ENCODE measurements at places on chromosomes 7 and 10. TPM values are rescaled to one million over a fixed set of nuclear protein-coding genes. Genes with fewer than 3 reads are reported as not detected.

The TMEM270 gene
- total RNA-seq = not detected

The IDI2 gene
- total RNA-seq = not detected

The ETV1 gene
- total RNA-seq = 0.31 TPM

The MINDY4 gene
- total RNA-seq = 1.3 TPM

The SPDYE9 gene
- total RNA-seq = not detected

- H3K27me3 ChIP-seq = no peaks in the 10 kb centered on the region
- DNase-seq = no peak
- H3K27ac ChIP-seq = no peak overlapping the region
- H3K4me3 ChIP-seq = no peak overlapping the region
- no peaks in the 10 kb centered on the region for H3K4me1 ChIP-seq
- no peaks in the 10 kb centered on the region for H3K36me3 ChIP-seq
Observed at GRCh38 chr10:52056291-52056690, 257.8 kb upstream of the DKK1 start.

DNA sequence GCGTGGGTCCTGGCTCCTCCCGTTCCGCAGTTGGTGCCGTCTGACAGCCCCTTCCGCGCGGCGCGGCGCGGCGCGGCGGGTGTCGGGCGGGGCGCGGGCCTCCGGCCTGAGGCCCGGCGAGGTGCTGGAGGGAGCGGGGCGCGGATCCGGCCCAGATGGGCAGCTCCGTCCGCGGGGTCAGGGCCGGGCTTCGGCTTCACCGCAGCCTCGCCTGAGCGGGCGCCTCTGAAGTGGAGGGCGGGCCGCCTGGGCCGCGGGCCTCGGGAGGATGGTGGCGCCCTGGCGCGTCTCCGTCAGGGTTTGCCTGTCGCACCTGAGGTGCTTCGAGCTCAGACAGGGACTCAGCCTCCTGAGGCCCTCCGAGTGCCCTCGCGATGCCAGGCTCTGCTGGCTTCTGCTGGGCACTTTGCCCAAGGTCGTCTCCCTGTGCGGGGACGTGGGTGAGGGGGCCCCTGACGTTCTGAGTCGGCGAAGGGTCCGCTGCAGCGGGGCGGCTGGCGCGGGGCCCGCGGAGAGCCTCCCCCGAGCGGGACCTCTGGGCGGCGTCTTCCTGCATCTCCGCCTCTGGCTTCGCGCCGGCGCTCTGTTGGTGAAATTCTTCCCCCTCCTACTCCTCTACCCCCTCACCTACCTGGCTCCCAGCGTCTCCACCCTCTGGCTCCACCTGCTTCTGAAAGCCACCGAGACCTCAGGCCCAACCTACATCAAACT lies 473 bp downstream of the ADCK2 start:
- H3K4me3 ChIP-seq = peak overlapping the region; percentile 85
- H3K36me3 ChIP-seq = peaks cover 11% of the 10 kb centered on the region
- peaks cover 3% of the 10 kb centered on the region for H3K27me3 ChIP-seq
- peaks cover 42% of the 10 kb centered on the region for H3K4me1 ChIP-seq
- peak overlapping the region; percentile 87 for H3K27ac ChIP-seq

DNA sequence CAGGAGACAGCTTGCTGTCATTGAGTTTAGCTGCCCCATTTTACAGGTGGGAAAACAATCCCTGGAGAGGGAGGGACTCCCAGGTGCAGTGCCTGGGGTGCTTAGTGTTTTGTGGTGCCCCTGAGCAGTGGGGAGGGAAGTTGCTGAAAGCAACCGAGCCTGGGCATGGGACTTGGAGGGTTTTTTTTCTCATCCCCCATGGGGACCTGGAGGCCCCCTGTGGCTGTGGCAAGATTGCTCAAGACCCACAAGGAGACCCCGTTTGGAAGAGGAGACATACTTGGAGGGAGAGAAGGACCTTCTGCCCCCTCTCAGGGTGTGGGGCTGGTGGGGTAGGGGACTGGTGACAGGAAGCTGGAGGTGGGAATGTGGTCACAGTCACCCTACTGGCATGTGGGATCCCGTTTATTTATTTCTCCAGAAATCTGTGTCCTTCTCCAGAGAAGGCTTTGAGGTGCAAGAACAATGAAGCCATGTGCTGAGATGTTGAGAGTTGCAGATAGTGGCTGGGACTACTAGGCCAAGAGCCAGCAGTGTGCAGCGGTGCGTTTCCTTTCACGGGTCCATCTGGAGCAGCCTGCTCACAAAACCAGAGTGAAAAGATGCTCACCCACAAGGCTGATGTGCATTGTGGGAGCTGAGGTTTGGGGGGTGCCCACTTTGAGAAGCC lies 21.5 kb downstream of the ZMIZ1 start:
- no peak overlapping the region for H3K27ac ChIP-seq
- H3K27me3 ChIP-seq = no peaks in the 10 kb centered on the region
- H3K4me3 ChIP-seq = no peak overlapping the region
- no peaks in the 10 kb centered on the region for H3K36me3 ChIP-seq

- H3K27me3 ChIP-seq = no peaks in the 10 kb centered on the region
- peaks cover 2% of the 10 kb centered on the region for H3K36me3 ChIP-seq
Observed at GRCh38 chr10:110612087-110612486, 32.0 kb upstream of the RBM20 start.

GRCh38 chr10:124691421-124692099 lies 52.6 kb downstream of the FAM53B start:
- H3K4me1 ChIP-seq = peaks cover 67% of the 10 kb centered on the region
- no peaks in the 10 kb centered on the region for H3K27me3 ChIP-seq
- no peak overlapping the region for H3K27ac ChIP-seq
- no peak for DNase-seq
- peaks cover 62% of the 10 kb centered on the region for H3K36me3 ChIP-seq

GRCh38 chr7:128447941-128448564 lies 7.6 kb upstream of the HILPDA start:
- no peak overlapping the region for H3K4me3 ChIP-seq
- no peak for DNase-seq
- no peak overlapping the region for H3K27ac ChIP-seq
- H3K27me3 ChIP-seq = peaks cover 9% of the 10 kb centered on the region

DNA sequence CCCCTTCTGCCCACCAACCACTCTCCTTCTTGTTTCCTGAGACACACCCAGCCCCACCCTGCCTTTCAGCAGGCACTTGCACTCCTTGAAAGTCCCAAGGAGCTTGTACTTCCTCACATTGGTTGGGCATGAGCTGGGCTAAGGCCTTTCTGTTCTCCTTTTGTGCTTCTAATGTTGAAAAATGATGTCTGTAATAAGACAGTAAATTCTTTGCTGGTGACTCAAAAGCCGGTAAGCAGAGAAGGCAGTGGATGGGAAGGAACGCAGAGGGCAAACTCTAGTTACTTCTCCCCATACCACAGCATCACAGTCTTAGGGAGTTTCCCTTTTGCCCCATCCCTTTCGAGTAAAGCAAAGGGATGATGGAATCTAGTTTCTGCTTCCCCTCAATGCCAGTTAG lies 185.6 kb downstream of the PLXNA4 start:
- no peak for DNase-seq
- peaks cover 6% of the 10 kb centered on the region for H3K36me3 ChIP-seq
- peaks cover 23% of the 10 kb centered on the region for H3K27me3 ChIP-seq
- no peak overlapping the region for H3K4me3 ChIP-seq
- peaks cover 28% of the 10 kb centered on the region for H3K4me1 ChIP-seq

DNA sequence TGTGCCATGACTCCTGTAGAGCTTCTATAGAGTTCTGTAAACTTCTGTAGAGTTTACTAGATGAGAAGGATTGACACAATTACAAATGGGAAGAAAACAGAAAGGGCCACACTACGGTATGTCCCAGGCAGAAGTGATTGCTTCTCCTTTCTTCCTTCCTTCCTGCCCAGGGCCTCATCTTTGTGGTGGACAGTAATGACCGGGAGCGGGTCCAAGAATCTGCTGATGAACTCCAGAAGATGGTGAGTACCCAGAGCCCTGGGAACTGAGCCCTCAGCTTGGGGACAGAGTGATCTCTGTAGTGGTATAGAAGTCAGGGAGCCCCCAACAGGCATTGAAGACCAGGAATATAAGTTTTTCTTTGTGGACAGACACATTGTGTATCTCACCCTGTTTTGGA lies 1.7 kb downstream of the ARF5 start:
- DNase-seq = no peak
- H3K36me3 ChIP-seq = peaks cover 22% of the 10 kb centered on the region
- peak overlapping the region; percentile 60 for H3K27ac ChIP-seq
- H3K4me3 ChIP-seq = peak overlapping the region; percentile 85
- H3K27me3 ChIP-seq = no peaks in the 10 kb centered on the region
- H3K4me1 ChIP-seq = peaks cover 22% of the 10 kb centered on the region

GRCh38 chr7:70785427-70785826 lies 346.5 kb upstream of the GALNT17 start:
- H3K4me3 ChIP-seq = no peak overlapping the region
- no peak overlapping the region for H3K27ac ChIP-seq
- H3K27me3 ChIP-seq = no peaks in the 10 kb centered on the region
- H3K36me3 ChIP-seq = peaks cover 26% of the 10 kb centered on the region
- H3K4me1 ChIP-seq = no peaks in the 10 kb centered on the region

DNA sequence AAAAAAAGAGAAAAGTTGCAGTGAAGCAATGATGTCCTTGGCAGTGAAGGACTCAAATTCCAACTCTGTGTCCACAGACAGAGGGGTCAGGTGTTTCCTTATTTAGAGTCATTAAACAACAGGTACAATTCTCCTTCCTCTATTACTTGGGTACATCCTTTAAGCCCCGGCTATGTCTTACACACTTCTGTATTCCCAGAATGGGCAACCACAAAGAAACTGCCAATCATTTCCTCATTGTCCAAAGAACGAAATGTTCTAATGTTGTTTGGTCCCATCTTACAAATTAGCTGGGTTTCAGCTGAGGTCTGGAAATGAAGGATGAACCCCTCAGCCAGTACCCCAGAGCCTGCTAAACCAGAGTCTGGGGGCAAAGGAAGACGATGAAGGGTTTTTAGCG lies 59.5 kb downstream of the GRB10 start:
- H3K4me1 ChIP-seq = peaks cover 20% of the 10 kb centered on the region
- H3K27ac ChIP-seq = no peak overlapping the region
- DNase-seq = no peak
- H3K36me3 ChIP-seq = no peaks in the 10 kb centered on the region
- no peak overlapping the region for H3K4me3 ChIP-seq

DNA sequence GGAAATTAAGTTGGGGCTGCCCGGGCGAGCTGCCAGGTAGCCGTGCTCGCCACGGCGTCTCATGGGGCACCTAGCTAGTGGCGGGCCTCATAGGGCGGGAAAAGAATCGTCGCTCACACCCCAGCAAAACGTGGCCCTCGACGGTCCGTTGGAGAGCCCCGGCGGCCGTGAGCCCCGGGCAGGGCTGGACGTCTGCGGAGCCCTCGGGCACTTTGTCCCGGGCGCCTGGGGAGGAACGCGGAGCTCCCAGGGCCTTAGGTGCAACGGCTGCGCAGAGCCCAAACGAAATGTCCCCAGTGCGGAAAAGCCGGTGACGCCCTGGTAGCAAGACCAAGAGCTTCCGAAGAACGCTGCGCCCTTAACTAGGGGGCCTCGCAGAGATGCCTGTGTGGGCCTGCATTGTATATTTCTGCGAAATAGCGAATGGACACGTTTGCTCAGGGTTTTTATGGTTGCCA lies 866 bp upstream of the SFMBT2 start:
- H3K4me1 ChIP-seq = peaks cover 46% of the 10 kb centered on the region
- peak overlapping the region; percentile 98 for H3K27ac ChIP-seq
- peaks cover 16% of the 10 kb centered on the region for H3K27me3 ChIP-seq
- peak overlapping the region; percentile 98 for H3K4me3 ChIP-seq
- peaks cover 29% of the 10 kb centered on the region for H3K36me3 ChIP-seq

DNA sequence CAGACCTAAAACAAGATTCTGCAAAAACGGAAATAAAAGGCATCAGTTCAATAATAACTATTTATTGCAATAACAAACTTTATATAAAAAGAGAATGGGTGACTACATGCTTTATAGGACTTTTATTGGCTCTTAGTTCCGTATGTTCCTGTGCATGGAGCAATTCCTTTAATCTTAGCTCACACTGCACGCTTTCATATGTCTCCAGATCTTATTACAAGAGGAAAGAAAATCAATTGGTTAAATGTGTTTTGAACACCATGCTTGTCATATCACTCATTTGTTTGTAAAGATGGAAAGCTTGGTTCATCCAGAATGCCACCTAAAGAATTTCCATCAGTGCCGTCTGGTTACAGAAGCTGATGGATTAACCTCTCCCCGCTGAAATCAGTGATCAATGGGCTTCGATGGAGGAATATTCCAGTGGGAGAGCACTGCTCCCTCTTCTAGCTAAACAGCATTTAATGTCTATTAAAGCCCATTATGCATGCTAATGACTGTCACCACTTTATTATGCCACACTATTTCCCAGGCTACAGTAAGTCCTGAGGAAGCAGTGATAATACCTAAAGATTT lies 210.3 kb downstream of the GLI3 start:
- no peaks in the 10 kb centered on the region for H3K27me3 ChIP-seq
- H3K36me3 ChIP-seq = no peaks in the 10 kb centered on the region
- H3K4me3 ChIP-seq = no peak overlapping the region
- H3K27ac ChIP-seq = no peak overlapping the region

GRCh38 chr7:157668884-157669767 lies 332.3 kb downstream of the DNAJB6 start:
- no peak for DNase-seq
- H3K36me3 ChIP-seq = no peaks in the 10 kb centered on the region
- H3K27ac ChIP-seq = no peak overlapping the region
- peaks cover 14% of the 10 kb centered on the region for H3K4me1 ChIP-seq

DNA sequence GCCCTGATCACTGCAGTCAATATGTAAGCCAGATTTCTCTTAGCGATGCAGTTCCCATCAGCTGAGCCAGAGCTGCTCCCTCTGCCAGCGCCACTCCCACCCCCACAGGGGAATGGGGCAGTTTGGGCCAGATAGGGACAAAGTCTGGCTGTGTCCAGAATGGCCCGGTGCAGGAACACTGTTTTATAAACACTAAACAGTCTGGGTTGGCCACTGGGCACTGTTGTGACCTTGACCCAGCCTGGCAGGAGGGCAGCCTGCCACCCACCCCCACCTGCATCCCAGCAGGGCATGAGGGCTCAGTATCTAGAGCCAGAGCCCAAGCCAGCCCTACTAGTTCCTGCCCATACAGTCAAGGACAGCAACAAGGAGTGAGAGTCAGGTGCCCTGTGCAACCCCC lies 1.3 kb downstream of the OGDHL start:
- peaks cover 13% of the 10 kb centered on the region for H3K27me3 ChIP-seq
- H3K4me1 ChIP-seq = no peaks in the 10 kb centered on the region
- H3K4me3 ChIP-seq = no peak overlapping the region
- H3K27ac ChIP-seq = no peak overlapping the region
- no peaks in the 10 kb centered on the region for H3K36me3 ChIP-seq
